ENCODE measurements at places on chromosomes 2 and 18.

- no peak for DNase-seq
Measured at GRCh38 chr2:182230561-182230960, 196.3 kb downstream of the PDE1A start.

DNA sequence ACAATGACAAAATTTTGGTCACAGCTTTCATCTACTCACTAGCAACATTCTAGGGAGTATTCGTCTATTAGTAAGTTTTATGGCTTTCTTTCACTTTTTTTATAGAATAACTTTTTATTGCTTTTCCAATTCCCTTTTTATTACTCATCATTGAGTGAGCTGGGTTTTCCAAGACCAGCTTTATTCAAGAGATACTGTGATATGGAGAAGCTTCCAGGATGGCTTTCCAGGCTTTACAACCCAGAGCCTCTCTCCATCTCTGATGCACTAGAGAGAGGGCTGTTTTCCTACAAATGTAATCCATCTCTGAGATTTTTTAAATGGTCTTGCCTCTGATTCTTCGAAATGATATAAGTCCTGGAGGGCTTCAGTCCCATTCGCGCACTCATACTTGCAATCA lies 118.3 kb downstream of the LDLRAD4 start:
- no peak for DNase-seq

DNA sequence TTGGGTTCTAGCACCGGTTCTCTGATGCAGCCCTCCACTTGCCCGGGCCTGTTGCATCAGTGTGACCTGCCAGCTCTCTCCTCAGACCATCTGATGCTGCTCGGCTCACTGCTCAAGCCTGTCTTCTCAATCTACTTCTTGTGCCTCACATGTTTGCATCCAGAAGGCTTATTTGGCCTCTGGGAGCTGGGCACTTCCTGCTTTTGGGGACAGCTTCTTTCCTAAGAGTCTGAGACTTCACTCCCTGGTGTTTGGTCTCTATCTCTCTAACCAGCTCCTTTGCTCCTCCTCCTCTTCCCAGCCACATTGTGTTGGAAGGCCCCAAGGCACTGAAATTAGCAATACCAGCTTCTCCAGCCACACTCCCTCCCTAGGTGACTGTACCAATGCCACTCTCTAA lies 212.8 kb downstream of the CDCA7 start:
- no peak for DNase-seq

DNA sequence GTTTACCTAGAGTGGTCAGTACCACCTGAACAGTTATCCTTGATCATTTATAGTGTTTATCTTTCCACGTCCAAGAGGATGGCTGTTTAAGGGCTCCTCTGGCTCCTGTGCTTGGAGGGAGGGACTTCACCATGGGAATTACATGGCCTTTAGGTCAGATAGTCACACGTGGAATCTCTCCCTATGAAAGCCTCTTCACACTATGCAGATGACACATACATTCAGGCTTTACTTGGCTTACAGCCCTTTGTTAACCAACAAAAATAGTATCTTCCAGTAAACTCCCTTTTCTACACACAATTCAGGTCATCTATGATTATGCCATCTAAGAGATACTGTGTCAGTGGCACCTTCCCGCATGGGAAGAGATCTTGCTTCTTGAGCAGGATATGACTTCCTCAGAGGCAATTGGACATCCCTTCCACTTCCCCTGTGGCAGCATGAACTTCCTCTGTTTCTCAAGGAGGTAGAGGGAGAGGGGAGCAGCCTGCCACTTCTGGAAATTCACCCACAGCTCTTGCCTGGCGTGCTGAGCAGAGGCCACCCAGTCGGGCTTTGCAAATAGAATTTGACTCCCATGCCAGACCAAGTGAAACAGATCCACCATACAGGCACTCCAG lies 53.5 kb downstream of the COLEC12 start:
- DNase-seq, result no peak

- DNase-seq, result peak; percentile 99
Measured at GRCh38 chr2:42138163-42139015, 30.8 kb upstream of the EML4 start.

Measured in fibroblast of skin of left biceps (primary cell).